ENCODE measurements at places on chromosomes 7 and 10.

DNA sequence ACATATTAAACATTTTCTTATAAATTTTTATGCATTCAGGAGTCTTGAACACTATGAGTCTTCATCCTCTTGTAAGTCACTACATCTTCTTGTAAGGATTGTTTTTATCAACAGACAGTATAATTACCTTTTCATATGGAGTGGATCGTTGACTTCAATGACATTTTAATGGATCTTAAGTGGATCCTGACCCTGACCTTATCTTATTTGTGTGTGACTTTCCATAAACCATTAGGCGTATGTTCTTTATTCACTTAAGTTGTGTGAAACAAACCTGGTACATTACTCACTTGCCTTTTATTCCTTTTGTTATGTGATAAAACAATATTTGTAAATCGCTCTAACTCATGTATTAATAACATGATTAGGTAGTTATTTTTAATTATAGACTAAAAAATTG lies 18.5 kb upstream of the SEMA3C start:
- no peak for DNase-seq

GRCh38 chr7:100369105-100369504 lies 4.2 kb upstream of the PILRA start:
- DNase-seq, result no peak

DNA sequence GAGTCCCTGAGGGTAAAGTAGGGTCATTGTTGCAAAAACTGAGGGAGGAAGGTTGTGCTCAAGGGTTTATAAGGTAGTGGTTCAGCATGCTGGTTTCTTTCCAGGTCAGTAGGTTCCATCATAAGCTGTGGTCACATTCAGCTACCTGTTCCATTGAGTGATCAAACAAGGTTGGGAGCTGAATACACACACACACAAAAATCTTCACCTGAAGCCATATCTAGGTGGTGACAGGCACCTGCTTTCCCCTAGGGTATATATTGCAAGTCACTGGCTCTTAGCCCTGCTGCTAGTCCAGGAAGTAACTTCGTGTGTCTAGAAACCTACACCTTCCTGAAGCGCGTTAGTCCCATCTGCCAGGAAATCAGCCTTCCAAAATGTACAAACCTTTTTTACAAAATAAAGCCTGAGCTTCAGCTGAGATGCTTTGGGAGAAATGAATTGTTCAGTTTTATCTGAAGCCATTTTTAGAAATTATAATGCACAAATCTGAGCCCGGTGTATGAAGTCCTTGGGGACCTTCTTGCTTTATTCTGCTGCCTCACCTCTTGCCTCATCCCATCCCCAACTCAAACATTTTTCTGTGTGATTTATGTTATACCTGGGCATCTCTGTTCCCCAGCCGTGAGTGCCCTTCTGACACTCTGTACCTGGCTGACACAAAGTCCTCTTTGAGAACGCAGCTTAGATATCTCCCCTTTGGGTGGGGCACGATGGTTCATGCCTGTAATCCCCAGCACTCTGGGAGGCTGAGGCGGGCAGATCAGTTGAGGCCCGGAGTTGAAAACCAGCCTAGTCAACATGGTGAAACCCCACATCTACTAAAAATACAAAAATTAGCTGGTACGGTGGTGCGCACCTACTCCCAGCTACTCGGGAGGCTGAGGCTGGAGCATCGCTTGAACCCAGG lies 10.6 kb upstream of the LAMTOR4 start:
- DNase-seq, result no peak

GRCh38 chr7:19146699-19147098 lies 1.5 kb upstream of the FERD3L start:
- no peak for DNase-seq

DNA sequence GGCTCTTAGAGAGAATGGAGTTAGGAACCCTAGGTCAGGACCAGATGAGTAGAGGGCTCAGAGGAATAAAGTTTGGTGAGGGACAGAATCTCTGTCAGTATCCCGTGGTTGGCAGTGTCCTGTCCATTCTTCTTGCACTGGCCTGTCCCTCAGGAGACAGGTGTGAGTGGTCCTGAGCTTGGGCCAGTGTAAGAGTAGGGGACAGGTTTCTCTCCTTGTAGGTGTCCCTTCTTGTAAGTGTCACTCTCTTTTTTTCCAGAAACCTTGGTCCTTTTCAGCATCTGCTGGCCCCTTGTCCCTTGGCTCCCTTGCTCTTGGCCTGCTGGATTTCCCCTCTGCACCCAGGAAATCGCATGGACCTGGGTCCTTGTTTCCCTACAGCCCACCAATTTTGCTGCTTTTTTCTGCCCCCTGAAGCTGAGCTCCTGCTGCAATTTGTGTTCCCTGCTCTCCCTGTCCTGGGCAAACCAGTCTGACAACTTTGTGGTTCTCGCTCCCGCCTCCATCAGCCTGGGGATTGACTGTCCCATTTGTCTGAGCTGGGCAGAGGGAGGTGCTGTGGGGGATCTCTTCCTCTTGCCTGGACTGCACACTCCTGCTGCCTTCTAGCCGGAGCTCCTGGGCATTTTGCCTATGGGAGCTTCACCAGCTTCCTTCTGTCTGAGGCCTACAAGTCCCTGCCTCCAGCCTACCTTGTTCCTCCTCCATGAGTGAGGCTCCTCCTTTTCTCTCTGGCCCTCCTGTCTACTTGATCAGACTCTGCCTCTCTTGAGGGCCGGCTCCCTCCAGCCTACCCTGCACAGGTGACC lies 6.5 kb downstream of the TSPAN14 start:
- no peak for DNase-seq

DNA sequence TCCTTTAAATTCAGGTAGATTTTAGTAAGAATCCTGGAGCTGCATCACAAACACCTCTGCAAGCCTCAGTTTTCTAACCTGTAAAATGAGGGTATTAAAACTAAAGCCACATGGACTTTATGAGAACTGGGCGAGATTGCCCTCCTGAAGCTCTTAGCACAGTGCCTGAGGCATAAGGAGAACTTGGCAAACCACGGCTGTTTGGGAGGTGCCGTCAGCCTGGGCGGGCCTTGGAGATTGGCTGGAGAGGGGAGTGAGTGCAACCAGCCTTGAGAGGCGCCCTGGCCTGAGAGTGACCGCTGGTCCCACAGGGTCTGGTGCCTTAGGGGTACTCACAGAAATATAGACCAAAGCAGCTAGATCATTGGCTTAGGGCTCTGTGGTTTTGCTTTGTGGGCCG lies 5.4 kb upstream of the TNS3 start:
- no peak for DNase-seq

- no peak for DNase-seq
Observed at GRCh38 chr7:23210506-23210905, 28.7 kb downstream of the NUP42 start.

DNA sequence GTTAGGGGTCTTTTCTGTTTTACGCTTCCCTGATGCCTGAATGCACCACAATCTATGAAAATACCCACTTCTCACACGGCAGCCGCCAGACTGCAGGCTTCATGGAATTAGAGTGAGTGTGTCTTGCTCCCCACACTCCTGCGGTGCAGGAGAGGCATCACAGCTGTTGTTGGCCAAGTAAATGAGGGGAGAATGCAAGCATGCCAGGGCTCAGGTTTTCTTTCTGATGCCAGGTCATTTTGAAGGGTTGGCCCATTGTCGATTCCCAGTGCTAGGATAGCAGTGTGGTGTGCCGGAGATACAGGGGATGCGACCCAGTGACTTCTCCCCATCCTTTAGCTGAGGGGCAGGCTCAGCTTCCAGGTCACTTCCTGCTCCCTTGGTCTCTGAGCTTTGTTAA lies 16.3 kb downstream of the CXCL12 start:
- DNase-seq, result no peak

DNA sequence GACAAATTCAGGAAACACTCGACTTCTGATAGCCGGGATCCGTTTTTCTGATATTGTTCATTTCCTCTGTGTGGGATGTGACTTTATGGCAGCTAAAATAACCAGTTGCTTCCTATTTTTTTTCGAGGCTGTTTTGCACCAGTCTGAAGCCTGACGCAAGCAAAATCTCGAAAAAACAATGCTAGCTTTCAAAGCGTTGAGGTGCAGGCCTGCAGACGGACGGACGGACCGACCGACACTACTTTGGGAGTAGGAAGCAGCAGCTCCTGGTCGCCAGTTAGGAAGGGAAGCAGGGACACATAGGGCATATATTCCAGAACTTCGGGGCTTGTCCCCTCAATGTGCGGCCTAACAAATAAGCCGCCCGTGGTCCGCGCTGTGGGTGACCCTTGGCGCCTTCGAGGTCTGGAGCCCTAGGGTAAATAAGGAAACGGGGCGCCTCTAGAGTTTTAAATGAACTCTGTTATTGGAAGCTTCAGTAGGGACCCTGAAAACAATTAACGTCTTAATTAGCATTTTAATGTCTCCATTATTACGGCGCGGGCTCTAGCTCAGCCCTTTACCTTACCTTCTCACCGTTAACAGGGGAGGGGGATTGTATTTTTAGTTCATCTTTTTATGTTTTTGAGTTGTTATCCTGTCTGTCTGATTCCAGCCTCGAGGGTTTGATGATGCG lies 1.3 kb downstream of the HHEX start:
- no peak for DNase-seq

GRCh38 chr7:111710839-111711380 lies 148.6 kb upstream of the IMMP2L start:
- no peak for DNase-seq

DNA sequence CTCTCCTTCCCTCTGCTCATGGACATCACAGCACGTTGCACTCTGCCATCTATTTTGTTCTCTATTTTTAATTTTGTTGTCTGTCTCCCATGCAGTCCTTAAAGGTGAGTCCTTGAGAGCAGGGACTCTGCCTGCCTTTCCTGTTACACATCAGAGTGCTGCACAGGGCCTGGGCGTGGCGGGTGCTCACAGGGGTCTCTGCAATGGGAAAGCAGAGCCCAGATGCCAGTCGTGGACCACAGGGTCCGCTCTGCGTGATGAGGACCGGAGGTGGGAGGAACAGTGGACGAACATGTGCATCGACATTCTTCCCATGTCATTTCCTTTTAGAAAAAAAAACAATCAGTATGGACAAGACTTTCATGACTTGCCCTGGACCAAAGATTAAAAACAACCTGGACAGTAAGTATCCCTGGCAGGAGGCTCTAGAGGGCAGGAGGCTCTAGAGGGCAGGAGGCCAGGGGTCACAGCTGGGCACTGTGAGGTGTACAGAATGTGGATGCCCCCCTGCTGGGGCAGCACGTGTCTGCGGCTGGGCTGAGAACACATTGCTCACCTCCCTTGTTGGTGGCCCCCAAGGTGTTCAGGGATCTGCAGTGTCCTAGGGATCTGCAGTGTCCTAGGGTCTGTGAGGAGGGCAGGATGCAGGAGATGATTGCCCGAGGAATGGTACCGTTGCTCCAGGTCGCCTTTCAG lies 29.6 kb upstream of the ZNF488 start:
- DNase-seq, result no peak

DNA sequence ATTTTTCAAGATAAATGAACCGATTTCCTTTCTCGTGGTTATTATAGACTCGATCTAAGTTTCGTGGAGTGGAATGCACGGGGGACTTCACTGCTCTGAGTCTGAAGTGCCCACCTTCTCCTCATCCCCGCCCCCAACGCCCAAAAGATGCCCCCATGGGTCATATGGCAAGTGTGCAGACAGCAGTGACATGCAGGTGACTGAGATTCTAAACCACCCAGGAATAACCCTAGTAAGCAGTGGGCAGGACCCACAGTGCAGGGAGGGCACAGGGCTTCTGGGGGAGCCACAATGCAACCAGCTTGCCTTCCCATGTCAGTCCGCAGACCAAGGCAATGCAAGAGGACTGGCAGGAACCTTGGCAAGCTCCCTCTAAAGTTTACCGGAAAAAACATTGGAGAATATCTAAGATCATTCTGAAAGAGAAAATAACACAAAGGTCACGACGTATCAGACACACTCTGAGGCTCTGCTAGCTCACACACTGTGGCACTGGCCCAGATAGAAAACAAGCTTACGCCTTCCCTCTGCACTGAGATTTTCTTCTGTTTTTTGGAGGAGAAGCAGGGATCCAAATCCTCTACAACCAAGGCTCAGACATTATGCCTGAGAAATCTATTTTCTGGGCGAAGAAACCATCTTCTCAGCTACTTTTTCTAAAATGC lies 239.6 kb downstream of the MAD1L1 start:
- DNase-seq, result no peak

- no peak for DNase-seq
Observed at GRCh38 chr10:3126249-3126648, 46.3 kb downstream of the PITRM1 start.

GRCh38 chr7:157255201-157255606 lies 81.6 kb upstream of the DNAJB6 start:
- DNase-seq, result no peak

- DNase-seq, result no peak
Observed at GRCh38 chr7:37083311-37084096, 359.2 kb upstream of the AOAH start.

GRCh38 chr10:100446130-100446761 lies 16.6 kb upstream of the WNT8B start:
- DNase-seq, result no peak

- DNase-seq, result no peak
Observed at GRCh38 chr7:154647625-154648024, 355.3 kb downstream of the PAXIP1 start.

DNA sequence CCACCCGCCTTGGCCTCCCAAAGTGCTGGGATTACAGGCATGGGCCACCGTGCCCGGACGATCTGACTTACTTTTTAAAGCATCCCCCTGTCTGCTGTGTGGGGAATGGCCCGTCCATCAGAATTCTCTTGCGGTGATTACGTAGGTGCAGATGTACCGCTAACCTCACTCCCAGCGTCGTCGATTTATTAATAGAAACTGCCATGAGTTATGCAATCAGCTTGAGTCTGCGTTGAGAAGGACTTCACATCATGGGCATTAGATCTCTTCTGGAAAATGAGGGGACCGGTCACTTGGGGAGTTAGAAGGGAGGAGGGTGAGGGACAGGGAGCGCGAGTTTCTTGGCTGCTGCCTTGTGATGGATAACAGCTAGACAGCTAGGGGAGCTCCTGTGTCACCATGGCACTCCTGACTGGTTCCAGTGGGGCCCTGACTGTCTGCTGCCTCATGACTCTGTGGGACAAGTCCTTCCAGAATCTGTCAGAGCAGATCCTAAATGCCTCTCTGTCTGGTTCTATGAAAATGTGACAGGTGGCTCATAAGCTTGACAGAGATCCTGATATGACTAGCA lies 35.2 kb downstream of the POR start:
- no peak for DNase-seq

DNA sequence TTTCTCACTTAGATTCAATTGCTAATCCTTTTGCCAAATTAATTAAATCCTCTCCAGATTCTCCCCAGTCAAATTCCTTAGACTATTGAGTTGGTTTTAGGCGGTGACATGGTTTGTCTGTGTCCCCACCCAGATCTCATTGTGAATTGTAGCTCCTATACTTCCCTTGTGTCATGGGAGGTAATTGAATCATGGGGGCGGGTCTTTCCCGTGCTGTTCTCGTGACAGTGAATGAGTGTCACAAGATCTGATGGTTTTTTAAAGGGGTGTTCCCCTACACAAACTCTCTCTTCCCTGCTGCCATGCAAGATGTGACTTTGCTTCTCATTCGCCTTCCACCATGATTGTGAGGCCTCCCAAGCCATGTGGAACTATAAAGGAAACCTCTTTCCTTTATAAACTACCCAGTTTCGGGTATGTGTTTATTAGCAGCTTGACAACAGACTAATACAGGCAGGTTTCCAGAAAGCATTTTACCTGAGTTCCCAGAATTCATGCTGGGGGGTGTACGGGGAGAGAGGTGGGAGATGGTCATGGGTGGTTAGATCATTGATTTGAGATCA lies 44.7 kb upstream of the GARS1 start:
- DNase-seq, result no peak
